ENCODE measurements at places on chromosomes 1 and 21.

GRCh38 chr1:109290998-109291397 lies 8.1 kb upstream of the PSRC1 start:
- no peaks in the 10 kb centered on the region for H3K4me1 ChIP-seq
- H3K27me3 ChIP-seq, result no peaks in the 10 kb centered on the region
- DNase-seq, result no peak
- no peak overlapping the region for H3K27ac ChIP-seq
- H3K4me3 ChIP-seq, result no peak overlapping the region

DNA sequence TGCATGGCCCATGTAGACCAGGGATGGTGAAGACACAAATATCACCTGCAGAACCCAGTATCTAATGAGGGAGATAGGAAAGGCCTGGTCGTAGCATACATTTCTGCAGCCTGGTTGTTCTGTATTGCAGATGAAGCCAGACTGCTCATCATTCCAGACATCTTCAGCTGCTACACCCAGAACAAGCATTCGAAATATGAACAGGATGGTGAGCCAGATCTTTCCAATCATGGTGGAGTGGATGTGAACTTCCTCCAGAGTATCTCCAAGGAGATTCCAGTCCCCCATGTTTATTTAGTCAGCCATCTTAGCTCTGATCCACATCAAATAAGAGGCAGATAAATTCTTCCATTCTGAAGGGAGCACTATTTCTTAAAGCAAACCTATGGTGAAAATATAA lies 2.7 kb upstream of the MYCBP start:
- no peaks in the 10 kb centered on the region for H3K36me3 ChIP-seq
- H3K27me3 ChIP-seq, result no peaks in the 10 kb centered on the region
- no peak for DNase-seq
- H3K27ac ChIP-seq, result no peak overlapping the region

- H3K4me3 ChIP-seq, result no peak overlapping the region
- no peak for DNase-seq
- H3K36me3 ChIP-seq, result no peaks in the 10 kb centered on the region
- no peaks in the 10 kb centered on the region for H3K4me1 ChIP-seq
Measured at GRCh38 chr1:223542831-223543230, 122.7 kb downstream of the CAPN8 start.

DNA sequence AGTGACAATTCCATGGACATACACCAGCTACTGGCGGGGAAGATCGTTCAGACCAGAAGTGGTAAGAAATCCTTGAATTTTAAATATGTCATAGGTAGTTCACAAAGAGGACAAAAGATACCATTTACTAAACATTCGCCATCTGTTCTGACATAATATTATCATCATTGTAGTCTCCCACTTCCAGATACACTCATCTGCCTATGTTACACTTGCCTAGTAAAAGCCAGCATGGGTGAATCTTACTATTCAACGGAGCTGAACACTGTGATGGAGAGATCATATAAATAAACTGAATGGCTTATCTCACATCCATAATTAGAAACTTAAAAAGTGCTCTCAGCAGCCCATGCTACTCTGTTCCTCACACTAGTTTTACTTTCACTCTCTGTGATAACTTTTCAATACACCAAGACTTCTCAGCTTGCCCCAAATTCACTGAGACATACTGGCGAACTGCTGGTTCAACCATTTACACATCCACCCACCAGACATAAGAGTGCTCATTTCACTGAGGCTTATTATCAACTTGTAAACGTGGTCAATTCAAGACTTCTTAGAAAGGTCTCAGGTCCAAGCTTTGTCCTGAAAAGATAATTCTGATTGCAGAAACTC lies 463 bp upstream of the PRRC2C start:
- H3K4me1 ChIP-seq, result peaks cover 4% of the 10 kb centered on the region
- peak overlapping the region; percentile 96 for H3K4me3 ChIP-seq
- no peaks in the 10 kb centered on the region for H3K36me3 ChIP-seq
- DNase-seq, result no peak

GRCh38 chr1:176211396-176212165 lies 4.5 kb upstream of the COP1 start:
- no peaks in the 10 kb centered on the region for H3K4me1 ChIP-seq
- no peak overlapping the region for H3K27ac ChIP-seq

- H3K27me3 ChIP-seq, result no peaks in the 10 kb centered on the region
- no peak overlapping the region for H3K27ac ChIP-seq
- DNase-seq, result no peak
- H3K4me1 ChIP-seq, result no peaks in the 10 kb centered on the region
Measured at GRCh38 chr1:97781762-97782337, 139.0 kb downstream of the DPYD start.

DNA sequence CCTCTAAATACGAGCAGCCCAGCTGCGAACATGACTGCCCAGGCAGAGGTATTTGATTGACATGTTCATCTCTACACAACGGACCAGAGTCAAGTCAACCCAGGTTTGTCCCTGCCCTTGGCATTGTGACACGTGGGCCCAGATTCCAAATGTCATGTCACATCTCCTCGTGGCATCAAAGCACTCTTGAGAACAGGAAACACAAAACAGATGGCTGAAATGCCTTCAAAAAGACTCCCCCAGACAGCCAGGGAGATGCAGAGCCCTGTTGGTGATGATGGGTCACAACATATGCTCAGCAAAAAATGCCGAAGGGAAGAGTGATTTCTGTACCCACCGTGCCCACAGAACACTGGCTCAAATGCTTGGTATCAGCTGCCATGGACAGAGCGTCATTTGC lies 337.8 kb upstream of the DAB1 start:
- H3K4me1 ChIP-seq, result no peaks in the 10 kb centered on the region
- H3K27ac ChIP-seq, result no peak overlapping the region
- no peak overlapping the region for H3K4me3 ChIP-seq
- H3K27me3 ChIP-seq, result no peaks in the 10 kb centered on the region

- no peak for DNase-seq
- H3K36me3 ChIP-seq, result no peaks in the 10 kb centered on the region
- no peaks in the 10 kb centered on the region for H3K4me1 ChIP-seq
- peak overlapping the region; percentile 94 for H3K27ac ChIP-seq
- no peaks in the 10 kb centered on the region for H3K27me3 ChIP-seq
- peak overlapping the region; percentile 81 for H3K4me3 ChIP-seq
Measured at GRCh38 chr1:46131712-46132528, 509 bp downstream of the PIK3R3 start.

GRCh38 chr1:203534526-203534925 lies 40.6 kb downstream of the OPTC start:
- peak; percentile 61 for DNase-seq
- peak overlapping the region; percentile 26 for H3K27ac ChIP-seq
- H3K4me1 ChIP-seq, result no peaks in the 10 kb centered on the region

- DNase-seq, result no peak
- H3K27me3 ChIP-seq, result no peaks in the 10 kb centered on the region
- no peaks in the 10 kb centered on the region for H3K36me3 ChIP-seq
- H3K27ac ChIP-seq, result no peak overlapping the region
- H3K4me1 ChIP-seq, result no peaks in the 10 kb centered on the region
Measured at GRCh38 chr1:154346276-154346917, 21.1 kb downstream of the ATP8B2 start.

DNA sequence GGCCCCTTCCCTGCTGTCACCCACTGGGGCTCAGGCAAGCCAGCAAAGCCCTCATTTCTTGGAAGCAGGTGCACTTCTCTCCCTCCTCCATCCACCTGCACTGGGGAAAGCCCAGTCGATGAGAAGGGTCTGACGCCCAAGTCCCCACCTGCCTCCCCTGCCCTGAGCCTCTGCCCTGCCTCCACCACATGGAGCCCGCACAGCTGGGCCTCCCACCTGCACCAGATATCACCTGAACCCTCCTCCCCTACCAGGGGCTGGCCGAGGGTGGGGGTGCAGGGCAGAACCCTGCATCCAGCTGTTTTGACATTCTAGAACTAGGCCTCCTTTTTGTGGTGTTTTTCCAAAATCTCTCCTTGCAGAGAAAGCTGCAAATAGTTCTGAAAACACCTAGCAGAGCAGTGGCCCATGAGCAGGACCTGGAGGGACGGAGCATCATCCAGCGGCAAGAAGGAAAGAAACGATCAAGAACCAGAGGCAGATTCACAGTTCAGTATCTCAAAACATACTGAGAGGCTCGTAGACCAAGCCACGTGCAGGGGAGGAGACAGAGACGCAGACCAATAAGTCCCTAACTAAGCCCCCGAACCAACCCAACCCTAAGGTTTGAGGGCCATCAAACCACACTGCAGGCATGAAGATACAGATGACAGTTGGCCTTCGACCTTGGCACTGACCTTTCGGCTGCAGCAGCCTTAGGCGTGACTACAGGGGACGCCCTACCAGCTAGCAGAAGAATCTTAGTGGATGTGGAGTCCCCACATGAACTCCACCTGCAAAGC lies 16.7 kb downstream of the CHD5 start:
- H3K27ac ChIP-seq, result no peak overlapping the region
- no peaks in the 10 kb centered on the region for H3K4me1 ChIP-seq
- no peaks in the 10 kb centered on the region for H3K36me3 ChIP-seq
- DNase-seq, result no peak

DNA sequence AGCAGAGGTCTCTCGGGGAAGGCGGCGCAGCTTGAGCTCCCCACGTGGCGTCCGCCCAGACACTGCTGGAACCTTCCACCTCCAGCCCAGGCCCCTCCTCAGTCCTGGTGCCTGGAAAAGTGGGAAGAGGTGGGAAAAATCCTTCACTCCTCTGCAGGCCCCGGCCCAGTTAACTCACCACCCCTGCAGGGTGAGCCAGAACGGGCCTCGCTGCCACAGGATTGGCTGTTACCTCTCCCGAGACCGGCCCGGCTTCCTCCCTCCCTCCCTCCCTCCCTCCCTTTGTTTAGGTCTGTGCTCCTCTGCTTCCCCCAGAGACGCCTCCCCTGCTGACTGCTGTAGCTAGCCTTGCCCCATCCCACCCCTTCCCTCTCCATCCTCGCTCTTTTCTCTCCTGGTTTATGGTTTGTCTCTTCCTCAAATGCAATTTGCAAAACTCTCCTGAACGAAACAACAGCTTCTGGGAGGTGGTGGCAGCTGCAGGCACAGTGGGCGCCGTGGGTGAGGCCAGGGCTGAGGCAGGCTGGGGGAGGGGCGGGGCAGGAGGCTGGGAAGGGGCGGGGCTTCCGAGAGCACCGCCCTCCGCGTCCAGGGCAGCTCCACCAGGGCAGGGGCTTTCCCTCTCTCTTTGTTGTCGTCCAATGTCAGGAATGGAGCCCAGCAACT lies 6.5 kb downstream of the CAPN9 start:
- H3K27ac ChIP-seq, result peak overlapping the region; percentile 58
- no peaks in the 10 kb centered on the region for H3K36me3 ChIP-seq
- peak overlapping the region; percentile 13 for H3K4me3 ChIP-seq
- DNase-seq, result no peak
- H3K27me3 ChIP-seq, result no peaks in the 10 kb centered on the region
- no peaks in the 10 kb centered on the region for H3K4me1 ChIP-seq

DNA sequence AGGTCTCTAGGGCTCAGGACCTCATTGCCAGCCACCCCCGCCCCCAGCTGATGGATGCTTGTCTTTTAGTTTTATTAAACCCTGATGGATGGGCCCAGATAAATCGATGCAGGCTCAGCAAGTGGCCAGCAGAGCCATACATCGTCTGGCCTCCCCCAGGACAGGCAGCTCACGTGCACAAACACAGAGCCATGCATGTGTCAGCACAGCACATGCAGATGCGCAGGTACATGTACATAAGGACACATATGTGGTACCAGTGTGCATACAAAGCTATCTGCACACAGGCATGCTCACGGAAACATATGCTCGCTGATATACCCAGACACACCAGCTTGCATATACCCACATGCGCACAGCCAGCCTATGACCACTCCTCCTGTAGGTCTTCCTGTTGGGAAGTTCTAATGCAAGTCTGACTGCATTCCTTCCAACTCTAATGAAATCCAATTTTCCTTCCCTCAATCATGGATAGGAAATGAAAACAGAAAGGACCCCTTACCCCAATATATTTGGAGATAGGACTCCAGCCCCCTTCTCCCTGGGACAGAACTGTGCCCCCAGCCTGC lies 897 bp downstream of the COL16A1 start:
- H3K4me3 ChIP-seq, result peak overlapping the region; percentile 67
- no peaks in the 10 kb centered on the region for H3K27me3 ChIP-seq
- DNase-seq, result no peak
- H3K4me1 ChIP-seq, result peaks cover 32% of the 10 kb centered on the region
- no peaks in the 10 kb centered on the region for H3K36me3 ChIP-seq

- no peaks in the 10 kb centered on the region for H3K4me1 ChIP-seq
- H3K4me3 ChIP-seq, result no peak overlapping the region
- DNase-seq, result no peak
- no peaks in the 10 kb centered on the region for H3K36me3 ChIP-seq
Measured at GRCh38 chr1:81809808-81810207, 9.1 kb downstream of the ADGRL2 start.

- H3K4me3 ChIP-seq, result no peak overlapping the region
- H3K36me3 ChIP-seq, result no peaks in the 10 kb centered on the region
- no peaks in the 10 kb centered on the region for H3K27me3 ChIP-seq
- no peaks in the 10 kb centered on the region for H3K4me1 ChIP-seq
- DNase-seq, result no peak
Measured at GRCh38 chr1:228515200-228515834, 28.1 kb downstream of the RNF187 start.

DNA sequence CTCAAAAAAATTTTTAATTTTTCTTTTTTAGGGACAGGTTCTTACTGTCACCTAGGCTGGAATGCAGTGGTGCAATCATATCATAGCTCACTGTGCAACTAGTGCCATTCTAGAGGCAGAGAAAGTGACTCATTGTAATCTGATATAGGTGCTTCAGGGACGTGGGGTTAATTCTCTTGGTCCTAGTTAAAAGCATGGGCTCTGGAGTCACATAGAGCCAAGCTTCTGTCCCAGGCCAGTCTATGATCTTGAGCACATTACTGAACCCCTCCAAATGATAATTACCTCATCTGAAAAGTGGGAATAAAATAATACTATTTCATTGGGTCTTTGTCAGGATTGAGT lies 1.1 kb upstream of the ADIPOR1 start:
- no peak overlapping the region for H3K4me3 ChIP-seq
- no peak overlapping the region for H3K27ac ChIP-seq
- H3K27me3 ChIP-seq, result no peaks in the 10 kb centered on the region
- no peaks in the 10 kb centered on the region for H3K36me3 ChIP-seq
- no peak for DNase-seq
- peaks cover 14% of the 10 kb centered on the region for H3K4me1 ChIP-seq

DNA sequence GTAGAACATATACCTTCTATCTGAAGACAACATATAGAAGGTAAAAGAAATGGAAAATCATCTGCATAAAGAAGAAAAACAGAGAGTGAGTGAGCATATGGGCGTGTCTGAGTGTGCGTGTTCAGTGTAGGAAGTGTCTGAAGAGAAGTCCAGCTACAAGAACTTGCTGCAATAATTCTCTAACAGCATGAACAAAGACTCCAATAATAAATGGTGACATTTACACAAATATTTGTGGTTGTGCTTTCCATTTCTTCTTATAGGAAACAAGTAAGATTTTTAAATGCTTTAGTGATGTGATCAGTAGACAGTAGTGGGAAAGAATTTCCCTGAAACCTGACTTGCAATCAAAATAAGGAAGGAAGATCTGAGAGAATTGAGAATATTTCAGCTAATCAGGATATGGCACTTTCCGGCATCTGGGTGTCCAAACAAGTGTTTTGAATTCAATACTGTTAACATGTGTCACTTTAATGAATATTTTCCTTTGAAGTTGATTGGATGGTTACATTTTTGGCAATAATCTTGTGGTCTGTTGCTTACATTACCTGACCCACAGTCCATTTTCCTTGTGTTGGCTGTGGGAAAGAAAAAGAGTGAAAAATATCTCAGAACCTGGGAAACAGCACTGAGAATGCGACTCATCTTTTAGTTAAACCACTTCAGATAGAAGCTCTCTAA lies 154.0 kb downstream of the TGFB2 start:
- H3K27ac ChIP-seq, result peak overlapping the region; percentile 66
- peak overlapping the region; percentile 24 for H3K4me3 ChIP-seq
- H3K27me3 ChIP-seq, result no peaks in the 10 kb centered on the region
- no peaks in the 10 kb centered on the region for H3K36me3 ChIP-seq
